ENCODE measurements at places on chromosomes 11 and 22.

GRCh38 chr11:65988791-65989592, 13.0 kb downstream of the EIF1AD start:
- DNase-seq: peak; percentile 83

- DNase-seq: no peak
Measured at GRCh38 chr11:77009533-77010160, 24.6 kb upstream of the B3GNT6 start.

DNA sequence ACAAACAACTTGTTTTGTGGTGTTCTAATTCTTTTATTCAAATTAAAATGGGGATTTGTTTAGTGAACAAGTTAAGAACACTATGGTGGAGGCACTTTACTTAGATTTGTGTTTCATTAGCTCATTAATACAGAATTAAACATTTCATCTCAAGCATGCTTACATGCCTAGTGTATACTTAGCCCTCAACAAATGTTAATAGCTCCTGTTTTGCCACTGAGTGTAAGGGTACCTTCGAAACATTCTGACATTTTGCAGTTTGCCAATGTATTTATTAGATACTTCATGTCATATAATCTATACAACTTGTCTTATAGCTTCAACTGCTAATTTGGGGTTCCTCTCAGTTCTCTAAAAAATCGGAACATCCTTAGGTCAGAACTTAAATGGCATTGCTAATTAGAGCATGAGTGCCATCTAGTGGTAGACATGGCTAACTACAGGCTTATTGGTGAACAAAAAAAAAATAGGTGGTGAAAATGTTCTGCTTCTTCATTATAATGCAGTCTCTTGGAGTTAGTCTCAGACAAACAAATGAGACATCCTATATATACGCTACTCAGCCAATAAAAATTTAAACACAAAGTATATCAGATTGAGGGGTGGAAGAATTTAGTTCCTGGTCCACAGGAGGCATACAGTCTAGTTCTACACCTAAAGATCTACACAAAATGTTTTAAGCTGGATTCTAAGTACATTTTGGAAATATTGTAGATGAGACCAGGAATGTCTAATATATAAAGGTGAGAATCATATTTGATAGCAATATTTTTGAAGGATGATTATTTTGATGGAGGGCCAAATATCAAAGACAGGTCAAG, 4.9 kb upstream of the CNTN5 start:
- peak; percentile 11 for DNase-seq

DNA sequence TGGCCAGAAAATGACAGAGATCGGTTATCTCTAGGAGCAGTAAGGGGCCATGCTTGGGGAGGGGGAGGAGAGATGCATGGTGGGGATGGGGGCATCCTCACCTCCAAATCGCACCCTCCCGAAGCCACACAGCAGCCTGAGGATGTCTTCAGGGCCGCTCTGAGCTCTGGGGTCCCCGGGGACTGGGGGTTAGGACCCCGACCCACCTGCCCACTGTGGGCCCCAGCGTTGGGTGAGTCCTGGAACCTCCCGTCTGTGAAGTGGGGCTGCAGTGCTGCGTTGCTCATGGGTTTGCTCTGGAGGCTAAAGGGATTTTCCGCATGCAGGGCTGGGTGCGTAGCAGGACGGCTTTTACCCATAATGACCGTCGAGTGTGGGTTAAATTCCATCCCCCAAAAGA, 1046.3 kb downstream of the BRD1 start:
- DNase-seq: no peak

DNA sequence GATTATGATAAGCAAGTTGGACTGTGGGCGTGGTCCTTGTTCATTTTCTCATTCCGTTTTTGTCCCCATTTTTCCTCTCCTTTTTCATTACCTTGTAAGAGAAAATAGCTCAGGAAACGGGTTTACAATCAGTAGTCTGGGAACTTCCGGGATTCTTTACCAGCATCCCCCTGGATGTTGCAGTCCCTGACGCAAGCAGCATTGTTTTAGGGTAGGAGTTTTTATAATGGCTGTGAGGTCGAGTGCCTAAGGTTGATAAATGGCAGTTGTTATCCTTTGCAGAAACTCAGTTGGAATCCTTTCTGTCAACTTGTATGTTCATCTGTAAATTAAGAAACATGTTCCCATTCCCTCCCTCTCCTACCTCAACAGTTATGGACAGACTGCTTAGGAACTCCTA, 68.3 kb downstream of the ARHGEF12 start:
- DNase-seq: no peak

DNA sequence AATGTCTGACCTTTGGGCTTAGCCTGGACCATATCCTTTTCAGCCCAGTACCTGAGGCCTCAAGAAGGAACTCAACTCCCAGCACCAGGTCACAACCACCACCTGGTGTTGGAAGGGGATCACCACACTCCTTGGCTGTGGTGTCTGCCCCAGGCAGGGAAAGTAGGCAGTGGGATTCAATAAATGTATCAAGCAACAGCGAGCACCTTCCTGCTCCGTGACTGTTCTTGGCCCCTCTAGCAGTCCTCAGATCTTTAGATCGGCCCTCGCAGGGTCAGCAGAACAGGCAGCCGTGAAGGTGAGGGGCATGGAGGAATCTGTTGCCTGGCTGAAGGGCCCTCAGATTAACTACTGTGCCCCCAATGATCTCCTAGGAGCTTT, 15.9 kb downstream of the ARFGAP2 start:
- no peak for DNase-seq

- DNase-seq: no peak
Measured at GRCh38 chr11:6486938-6487337, 5.6 kb downstream of the TIMM10B start.

GRCh38 chr11:119338965-119339588, 1.6 kb downstream of the C1QTNF5 start:
- DNase-seq: no peak

- no peak for DNase-seq
Measured at GRCh38 chr11:94141511-94142307, 13.1 kb downstream of the PANX1 start.

- no peak for DNase-seq
Measured at GRCh38 chr11:3096909-3097530, 39.8 kb upstream of the CARS1 start.

All from NCI-H2029 treated with DMSO at 0.1 percent for 48 hours (cell line).